DND-41 (cell line): ENCODE measurements at places on chromosomes 11 and 22.

DNA sequence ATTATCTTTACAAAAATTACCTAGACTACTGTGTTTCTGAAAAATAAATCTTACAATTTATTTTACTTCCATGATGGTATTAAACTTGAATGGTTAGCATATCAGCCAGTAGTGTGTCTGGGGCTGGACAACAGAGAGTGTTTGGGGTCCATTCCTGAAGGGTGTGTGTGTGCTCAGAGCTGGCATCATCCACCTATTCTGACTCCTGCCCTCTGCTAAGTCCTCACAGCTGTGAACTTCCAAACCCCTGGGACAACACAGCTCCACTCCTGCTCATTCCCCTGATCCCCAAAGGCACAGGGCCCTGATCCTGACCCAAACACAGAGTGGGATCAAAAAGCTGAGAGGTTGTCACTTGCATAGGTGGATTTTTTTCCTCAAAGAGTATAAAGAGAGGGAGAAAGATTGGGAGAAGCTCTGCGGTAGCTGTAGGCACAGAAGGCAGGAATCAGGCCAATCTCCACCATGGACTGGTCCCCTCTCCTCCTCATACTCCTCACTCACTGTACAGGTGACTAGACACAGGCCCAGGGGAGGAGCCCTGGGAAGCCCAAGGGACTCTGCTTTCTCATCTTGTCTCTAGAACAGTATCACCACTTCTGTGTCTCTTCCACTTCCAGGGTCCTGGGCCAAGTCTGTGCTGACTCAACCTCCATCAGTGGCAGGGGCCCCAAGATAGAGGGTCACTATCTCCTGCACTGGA, 55.7 kb upstream of the TOP3B start:
- no peak for DNase-seq

DNA sequence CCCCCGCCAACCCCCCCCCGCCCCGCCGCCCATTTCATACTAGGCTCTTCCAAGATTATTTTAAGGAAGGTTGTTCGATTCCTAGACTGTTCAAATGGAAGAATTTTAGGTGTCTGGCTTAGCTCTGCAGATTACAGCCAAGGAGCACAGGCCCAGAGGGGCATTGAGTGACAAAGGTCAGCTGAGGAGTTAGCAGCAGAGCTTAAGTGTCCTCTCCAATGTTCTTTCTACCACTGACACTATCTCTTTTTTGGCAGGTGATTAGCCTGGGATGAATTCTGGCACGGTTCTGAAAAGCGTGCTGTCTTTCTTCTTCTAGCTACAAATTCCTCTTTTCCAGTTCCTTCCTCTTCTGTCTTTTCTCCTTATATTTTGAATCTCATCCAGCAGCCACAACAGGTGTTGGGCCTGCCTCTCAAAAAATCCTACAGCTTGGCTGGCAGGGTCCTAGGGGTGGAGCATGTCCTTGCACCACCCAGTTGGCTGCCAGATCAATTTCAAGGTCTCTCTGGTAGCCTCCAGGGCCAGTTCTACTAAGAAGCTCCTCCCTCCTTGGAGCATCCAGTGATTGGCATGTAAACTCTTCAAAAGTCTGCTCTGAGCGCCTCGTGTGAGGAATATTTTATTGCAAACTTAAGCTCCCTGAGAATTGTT, 23.0 kb downstream of the KCNE3 start:
- no peak for DNase-seq

DNA sequence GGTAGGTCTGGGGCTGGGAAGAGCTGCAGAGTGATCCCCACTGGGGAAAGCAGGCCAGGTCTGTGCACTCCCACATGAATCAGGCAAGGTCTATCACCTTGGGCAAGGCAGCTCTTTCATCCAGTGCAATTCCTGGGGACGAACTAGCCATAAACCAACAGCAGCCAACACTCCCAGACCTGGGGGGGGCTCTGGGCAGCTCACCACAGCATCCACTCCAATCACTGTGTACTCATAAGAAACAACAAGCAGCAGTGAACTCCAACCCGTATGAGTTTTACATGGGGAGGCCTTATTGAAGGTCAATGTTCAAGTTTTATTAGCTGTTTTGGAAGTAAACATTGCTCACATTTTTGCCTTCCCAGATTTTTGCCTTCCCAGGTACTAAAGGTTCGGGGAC, 157.4 kb upstream of the NAV2 start:
- no peak for DNase-seq

GRCh38 chr11:76668362-76669155, 2.0 kb downstream of the LRRC32 start:
- DNase-seq = no peak

- peak; percentile 95 for DNase-seq
Measured at GRCh38 chr11:62556108-62556874, 9.7 kb upstream of the AHNAK start.

GRCh38 chr22:26452236-26453016, 23.4 kb downstream of the ASPHD2 start:
- no peak for DNase-seq

DNA sequence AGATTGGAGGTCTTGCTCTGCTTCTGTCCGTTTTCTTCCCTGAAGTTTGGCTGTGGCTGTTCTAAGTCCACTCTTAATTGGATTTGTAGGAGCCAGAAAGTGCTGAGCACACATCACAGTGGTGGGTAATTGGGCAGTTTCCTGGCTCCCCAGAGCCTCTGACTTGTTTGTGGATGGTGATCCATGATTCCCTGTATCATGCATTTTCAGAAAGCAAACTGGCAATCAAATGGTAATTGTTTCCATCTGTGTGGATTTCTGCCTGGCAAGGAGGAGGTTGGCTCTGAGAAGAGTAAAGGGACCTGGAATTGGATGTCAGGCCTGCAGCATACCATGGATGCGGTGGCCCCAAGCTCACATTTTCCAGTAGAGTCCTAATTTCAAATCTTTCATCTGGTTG, 49.5 kb downstream of the PPFIBP2 start:
- no peak for DNase-seq

GRCh38 chr11:75780888-75781287, 12.3 kb downstream of the DGAT2 start:
- no peak for DNase-seq

DNA sequence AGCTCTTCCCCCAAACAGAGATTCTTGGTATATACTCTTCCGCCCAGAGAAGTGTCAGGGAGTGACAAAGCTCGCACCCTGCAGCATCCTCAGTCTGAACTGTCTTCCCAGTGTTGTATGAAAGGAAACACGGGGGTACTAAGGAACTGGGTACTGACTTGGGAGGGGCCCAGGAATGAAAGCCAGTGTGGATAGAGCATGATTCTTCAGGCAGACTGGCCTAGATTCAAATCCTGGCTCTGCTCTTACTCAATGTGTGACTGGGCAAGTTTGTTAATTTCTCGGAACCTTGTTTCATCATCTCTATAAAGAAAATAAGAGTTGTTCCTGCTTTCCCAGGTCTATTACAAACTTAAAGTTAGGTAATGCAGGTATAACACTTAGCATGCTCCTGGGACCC, 266.0 kb upstream of the NARS2 start:
- no peak for DNase-seq

- DNase-seq = no peak
Measured at GRCh38 chr22:19090183-19090582, 32.0 kb downstream of the DGCR2 start.

- no peak for DNase-seq
Measured at GRCh38 chr11:100719809-100720221, 32.7 kb downstream of the ARHGAP42 start.

GRCh38 chr11:68912254-68912653, 8.6 kb downstream of the IGHMBP2 start:
- DNase-seq = no peak

DNA sequence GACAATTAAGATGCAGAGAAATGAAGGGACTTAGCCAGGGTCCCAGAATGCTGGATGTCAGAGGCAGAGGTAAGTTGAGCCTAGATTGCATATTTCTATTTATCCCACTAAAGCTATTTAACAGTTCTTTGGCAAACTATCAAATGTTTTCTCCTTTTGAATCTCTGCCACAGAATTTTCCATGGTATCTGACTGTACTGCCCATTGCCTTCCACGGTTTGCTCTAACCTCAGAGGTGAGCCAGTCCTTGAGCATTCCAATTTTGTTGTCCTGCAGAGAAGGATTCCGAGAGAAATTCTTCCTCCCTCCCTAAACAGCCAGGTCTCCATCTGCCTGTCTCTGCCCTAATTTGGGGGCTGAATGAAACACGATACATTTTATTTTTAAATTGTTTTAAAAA, 368.3 kb upstream of the SYN3 start:
- DNase-seq = no peak

DNA sequence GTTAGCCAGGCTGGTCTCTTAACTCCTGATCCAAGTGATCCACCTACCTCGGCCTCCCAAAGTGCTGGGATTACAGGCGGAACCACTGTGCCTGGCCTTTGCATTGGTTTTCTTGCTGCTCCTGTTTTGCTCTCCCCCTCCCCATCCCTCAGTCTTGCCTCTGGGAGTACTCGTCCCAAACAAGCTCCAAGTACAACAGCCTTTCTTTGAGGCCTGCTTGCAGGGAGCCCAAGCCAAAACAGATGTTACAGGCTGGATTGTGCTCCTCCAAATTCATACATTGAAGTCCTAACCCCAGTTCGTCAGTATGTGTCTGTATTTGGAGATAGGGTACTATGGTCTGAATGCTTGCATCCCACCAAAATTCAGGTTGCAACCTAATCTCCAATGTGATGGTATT, 8.6 kb downstream of the IGLL1 start:
- no peak for DNase-seq

- DNase-seq = no peak
Measured at GRCh38 chr11:2466069-2466801, 21.4 kb downstream of the KCNQ1 start.

GRCh38 chr11:102936864-102937509, 18.5 kb downstream of the MMP13 start:
- DNase-seq = no peak

- DNase-seq = no peak
Measured at GRCh38 chr11:47248304-47248663, 330 bp downstream of the ACP2 start.

DNA sequence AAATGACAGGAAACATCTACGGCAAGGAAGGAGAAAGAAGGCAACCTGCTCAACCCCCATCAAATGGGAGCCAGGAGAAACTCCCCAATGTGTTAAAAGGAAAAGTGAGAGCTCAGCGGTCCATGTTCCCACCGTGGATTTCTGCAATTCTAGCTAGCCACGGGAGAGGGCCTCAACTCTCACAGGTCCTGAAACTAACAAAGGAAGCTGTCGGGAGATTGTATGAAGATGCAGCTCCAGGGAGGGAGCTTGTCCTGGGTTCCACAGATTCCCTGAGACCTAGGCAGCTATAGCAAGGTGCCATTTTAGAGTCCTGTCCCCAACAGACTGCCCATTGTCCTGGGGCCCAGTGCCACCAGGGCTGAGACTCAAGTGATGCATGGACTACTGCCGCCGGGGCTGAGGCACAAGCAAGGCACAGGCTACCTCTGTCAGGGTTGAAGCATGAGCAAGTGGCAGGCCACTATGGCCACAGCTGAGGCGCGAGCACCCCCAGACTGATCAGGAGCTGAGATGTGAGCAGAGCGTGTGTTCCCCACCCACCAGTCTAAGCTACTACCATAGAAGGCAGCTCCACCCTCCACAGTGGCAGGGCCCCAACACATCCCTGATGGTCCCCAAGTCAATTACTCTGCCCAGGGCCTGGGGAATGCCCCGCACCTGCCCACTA, 31.3 kb downstream of the RSF1 start:
- no peak for DNase-seq

- DNase-seq = no peak
Measured at GRCh38 chr11:113806406-113806805, 26.8 kb downstream of the CLDN25 start.

DNA sequence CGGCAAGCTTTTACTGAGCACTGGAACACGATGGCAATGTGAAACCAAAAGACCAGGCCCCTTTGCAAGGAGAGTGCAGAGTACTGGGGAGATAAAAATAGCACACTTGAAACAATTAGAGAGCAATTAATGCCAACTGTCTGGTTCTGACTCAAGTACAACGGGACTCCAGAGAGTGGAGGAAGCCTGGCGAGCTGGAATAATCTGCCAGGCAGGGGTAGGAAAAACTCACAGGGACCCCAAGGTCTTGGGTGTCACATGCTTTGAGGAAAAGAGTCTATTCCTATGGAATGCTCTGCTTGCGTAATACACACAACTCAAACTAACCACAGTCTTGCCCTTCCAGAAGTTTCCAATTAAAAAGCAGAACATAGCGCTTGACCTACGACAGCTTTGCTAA, 113.0 kb upstream of the CLMP start:
- DNase-seq = no peak

GRCh38 chr22:38566726-38567504, 3.1 kb downstream of the DMC1 start:
- DNase-seq = no peak

DNA sequence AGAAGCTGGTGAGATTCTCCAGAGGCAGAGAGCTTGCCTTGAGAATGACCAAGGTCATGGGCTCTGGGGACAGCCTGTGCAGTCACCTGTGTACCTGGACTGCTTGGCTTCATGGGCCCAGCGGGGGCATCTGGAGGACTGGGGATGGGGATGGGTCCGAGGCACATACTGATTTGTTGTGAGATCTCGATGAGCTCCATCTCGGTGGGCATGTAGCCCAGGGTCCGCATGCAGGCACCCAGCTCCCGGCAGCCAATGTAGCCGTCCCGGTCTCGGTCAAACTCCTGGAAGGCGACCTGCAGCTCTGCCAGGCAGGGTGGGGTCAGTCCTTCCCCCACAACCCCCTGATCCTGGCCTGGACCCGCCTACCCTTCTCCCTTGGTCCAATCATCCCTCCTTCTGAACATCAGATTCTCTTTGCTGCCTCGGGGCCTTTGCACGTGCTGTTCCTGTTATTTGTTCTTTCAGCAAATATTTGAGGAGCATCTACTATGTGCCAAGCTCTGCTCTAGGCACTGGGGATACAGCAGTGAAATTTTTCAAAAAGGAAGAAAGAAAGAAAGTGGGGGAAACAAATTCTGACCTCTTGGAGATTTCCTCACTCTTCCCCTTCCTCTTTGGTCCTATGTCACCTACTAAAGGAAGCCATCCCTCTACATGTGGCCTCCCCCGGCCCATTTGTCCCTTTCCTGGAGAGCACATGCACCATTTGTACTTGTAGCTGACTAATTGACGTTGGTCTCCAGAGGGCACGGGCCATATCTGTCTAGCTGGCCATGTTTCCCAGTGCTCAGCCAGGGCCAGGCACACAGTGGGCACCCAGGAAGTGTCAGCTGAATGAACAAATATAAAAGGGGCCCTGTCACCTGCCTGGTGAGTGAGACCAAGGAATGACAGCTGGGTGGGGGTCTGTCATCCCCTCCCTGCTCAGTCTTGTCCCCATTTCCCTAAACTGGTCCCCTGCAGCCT, 2.1 kb downstream of the CABP2 start:
- DNase-seq = no peak

DNA sequence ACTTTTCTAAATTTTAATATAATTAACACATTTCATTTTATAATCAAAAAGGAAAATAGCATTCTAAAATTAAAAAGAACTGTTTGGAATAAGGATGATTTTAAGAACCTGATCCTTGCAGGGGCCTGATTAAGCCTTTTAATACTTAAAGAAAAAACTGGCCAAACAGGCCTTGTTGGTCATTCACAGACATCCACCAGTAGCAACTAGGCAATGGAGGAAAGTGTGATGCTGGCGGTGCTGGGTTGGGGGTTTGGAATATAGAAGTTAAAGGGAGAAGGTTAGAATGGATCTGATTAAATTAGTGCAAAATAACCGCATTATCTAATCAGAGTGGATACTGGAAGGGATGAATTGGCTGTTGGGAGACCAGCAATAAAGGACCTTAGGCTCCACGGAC, 16.9 kb upstream of the TEAD1 start:
- DNase-seq = no peak

- DNase-seq = no peak
Measured at GRCh38 chr22:43116932-43117331, 6.4 kb downstream of the BIK start.

- no peak for DNase-seq
Measured at GRCh38 chr11:1532606-1533341, 39.3 kb downstream of the DUSP8 start.
